ENCODE measurements at places on chromosomes 5 and 9.

- no peak for DNase-seq
Measured at GRCh38 chr9:136588663-136589464, 43.0 kb upstream of the NOTCH1 start.

DNA sequence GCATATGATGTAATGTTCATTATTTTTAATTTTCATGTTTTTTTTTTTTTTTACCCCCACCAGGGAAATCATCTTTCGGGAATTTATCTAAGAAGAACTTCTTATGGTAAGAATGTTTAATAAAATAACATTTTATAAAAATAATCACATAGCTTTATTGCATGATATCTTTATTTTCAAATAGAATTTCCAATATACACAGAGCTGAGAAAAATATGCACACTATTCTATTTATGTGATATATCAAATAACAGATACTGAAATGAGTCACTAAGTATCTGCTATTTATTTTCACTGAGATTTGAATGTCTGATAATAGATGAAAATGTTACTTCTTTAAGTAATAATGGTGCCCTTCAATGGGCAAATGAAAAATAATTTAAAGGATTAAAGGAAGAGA is 1217.3 kb downstream of the MAT2B start:
- no peak for DNase-seq

- DNase-seq = no peak
Measured at GRCh38 chr5:175104677-175105076, 339.3 kb downstream of the DRD1 start.

- DNase-seq = no peak
Measured at GRCh38 chr9:112396416-112396815, 16.5 kb downstream of the HSDL2 start.

- DNase-seq = no peak
Measured at GRCh38 chr5:135890296-135890695, 5.3 kb downstream of the IL9 start.

DNA sequence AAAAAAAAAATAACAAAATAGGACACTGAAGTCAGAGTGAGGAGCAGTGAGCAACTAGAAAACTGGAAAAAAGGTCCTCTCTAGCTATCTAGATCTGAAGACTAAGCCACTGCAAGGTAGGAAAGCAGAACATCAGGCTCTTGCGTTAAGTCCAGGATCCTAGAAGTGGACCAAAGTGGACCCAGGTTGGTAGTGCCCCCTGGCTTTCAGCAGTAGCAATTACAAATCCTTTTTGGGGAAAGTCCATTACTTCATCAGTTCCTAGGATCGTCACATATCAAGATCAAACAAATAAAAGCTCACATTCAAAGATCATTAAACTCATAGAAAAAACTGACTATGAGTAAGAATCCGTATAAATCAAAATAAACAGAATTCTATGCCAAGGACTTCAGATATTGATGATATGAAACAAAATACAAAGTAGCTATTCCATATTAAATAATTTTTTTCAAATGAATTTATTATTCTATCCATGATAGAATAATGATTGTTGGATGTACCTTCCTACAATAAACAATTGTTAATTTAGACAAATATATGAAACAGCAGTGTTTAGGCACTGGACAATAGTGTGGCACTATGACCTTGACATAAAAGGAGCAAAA is 6.5 kb upstream of the RICTOR start:
- DNase-seq = no peak

DNA sequence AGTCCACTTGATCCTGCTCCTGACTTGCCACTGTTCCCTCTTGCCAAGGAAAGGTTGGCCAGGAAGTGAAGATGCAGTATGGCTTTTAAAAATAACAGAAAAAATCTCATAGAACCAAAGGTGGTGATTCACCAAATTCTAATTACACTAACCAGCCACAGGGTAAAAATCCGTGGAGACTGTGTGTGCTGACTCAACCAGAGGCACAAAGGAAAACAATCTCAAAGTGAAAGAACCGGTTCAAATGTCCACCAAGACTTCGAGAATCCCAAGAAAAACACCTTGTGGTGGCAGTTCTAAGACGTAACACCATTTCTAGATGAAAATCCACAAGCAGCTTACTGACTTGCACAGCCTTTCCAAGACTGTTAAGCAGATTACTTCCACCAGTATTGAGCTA is 279.1 kb downstream of the TLE1 start:
- DNase-seq = no peak

- DNase-seq = no peak
Measured at GRCh38 chr9:121538221-121538620, 38.6 kb upstream of the GGTA1 start.

DNA sequence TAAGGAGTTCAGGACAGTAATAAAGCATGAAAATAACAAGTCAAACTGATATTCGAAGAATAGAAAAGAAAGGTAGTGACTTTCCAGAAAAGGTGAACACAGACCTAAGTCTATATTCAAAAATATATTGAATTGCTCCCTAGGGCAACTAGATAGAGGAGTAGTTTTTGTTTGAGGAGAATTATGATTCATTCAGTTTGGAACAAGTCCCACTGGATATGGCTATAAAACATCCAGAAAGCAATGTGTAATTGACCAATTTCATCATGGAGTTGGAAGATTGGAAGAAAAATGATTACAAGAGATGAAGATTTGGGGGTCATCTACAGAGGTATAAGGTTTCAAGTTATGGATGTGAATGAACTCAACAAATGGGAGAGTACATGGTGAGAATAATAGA is 117.5 kb upstream of the ZNF462 start:
- DNase-seq = no peak

GRCh38 chr9:36858805-36859375 is 175.2 kb downstream of the PAX5 start:
- no peak for DNase-seq

DNA sequence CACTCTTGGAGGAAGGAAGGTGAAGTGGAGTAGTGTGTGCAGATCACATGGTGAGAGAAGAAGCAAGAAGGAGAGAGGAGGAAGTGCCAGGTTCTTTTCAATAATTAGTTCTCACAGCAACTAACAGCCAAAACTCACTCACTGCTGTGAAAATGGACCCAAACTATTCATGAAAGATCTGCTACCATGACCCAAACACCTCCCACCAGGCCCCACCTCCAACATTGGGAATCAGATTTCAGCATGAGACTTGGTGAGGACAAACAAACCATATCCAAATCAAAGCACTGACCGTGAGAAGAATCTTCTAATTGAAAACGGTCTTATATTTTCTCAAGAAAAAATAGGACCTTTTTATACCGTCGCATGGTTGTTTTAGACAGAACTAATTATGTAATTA is 468.7 kb upstream of the TYRP1 start:
- DNase-seq = no peak

- DNase-seq = no peak
Measured at GRCh38 chr5:31995006-31995405, 179.1 kb downstream of the GOLPH3 start.

DNA sequence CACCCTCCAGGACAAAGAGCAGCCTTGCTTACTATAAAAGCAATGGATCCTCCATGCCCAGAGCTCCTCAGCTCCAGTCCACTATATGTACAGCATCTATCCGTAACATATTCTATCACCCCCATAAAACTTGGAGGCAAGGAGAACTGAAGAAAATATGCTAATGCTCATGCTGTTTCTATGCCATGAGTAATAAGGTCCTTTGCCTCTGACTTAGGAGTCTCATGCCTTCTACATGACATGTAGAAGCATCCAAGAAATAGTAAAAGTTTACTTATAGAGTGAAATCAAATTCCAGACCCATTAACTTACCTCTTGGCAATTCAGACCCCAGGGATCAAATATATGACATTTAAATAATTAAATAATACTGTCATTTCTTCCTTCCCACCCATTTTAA is 33.7 kb downstream of the SSBP2 start:
- DNase-seq = no peak

DNA sequence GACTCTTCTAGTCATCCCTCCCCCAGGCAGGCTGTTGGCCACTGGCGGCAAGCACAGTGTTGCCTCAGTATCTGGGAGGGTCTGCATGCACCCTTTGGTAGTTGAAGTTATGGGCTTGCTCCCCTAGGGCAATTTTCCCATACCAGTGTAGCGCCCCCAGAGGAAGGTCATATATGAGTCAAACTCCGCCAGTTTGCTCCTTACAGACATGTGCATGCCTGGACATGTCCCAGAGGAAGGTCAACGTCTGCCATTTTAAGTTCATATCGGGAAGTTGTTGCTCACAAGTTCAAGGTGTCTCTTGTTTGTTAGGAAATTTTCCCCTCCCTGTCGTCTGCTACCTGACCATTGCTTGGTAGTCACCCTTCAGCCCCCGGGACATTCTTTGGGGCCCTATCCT is 51.3 kb upstream of the MROH2B start:
- no peak for DNase-seq

- no peak for DNase-seq
Measured at GRCh38 chr5:150460781-150461180, 11.2 kb upstream of the RPS14 start.

GRCh38 chr9:25742256-25742655 is 64.0 kb upstream of the TUSC1 start:
- no peak for DNase-seq

GRCh38 chr9:18805386-18805785 is 227.6 kb downstream of the SAXO1 start:
- no peak for DNase-seq

- no peak for DNase-seq
Measured at GRCh38 chr5:98050583-98050982, 722.9 kb upstream of the RGMB start.

DNA sequence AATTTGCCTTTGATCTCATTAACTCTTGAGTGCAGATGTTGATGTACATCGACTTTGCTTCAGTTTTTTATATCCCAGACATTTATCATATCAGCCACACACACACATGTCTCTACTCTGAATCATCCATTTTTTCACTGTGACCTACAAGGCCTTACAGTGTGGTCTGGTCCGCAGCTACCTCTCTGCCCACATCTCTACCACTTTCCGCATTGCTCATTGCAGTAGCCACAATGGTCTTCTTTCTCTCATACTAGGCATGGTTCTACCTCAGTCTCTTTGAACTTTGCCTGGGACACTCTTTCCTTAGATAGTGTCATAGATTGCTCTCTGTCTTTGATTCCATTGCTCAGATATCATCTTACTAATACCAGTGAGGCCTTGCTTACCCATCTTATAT is 87.9 kb upstream of the FSD1L start:
- no peak for DNase-seq
